Effector CD4-positive, alpha-beta T cell (primary cell): ENCODE measurements at places on chromosomes 12 and 14.

DNA sequence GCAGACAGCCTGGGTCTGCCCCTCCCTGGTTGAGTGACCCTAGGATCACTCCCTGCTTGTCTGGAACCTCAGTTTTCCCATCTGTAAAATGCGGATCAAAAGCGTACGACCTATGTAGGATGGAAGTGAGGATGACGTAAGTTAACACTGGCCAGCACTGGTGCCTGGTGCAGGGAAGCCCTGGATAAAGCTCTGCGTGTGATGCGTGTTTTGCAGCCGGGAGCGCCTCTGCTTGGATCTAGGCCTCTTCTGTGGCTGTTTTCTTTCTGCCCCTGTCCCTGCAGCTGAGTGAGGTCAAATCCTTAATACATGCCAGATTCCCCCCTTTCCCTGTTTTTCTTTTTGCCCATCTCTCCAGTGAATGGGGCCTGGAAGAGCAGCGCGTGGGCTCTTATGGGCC is 201.5 kb downstream of the RBM19 start:
- DNase-seq, result no peak

DNA sequence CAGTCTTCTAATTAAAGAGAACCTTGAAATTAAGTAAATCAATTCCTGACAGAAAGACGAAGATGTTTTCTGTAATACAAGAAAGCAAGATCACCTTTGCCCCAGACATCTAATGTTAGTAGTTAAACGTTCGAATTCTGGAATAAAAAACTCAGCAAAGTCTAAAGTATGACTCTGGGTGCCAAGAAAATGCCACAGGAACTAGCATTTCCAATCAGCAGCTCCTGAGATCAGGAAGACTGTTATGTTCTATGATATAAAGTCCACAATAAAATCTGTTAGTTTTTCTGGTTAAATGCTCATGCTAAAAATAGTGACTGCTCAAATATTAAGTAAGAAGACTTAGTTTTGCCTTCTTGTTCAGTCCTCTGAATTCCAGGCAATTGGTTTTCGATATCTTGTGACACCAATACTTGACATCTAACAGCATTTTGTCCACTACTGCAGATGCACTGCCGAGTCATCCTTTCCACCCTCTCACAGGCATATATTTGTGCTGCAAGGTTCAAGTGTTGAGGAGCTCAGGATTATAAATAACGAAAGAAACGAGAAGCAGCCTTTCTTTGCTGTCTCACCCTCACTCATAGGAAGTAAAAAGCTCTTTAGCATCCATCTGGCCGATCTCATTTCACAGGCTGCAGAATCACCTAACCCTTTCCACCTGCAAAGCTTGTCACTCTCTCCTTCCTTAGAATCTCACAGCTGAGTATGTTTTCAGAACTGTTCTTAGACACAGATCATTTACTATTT is 32.0 kb downstream of the SSH1 start:
- DNase-seq, result no peak

GRCh38 chr14:69859591-69859990 is 19.6 kb upstream of the SMOC1 start:
- no peak for DNase-seq

GRCh38 chr12:14613718-14614117 is 46.0 kb upstream of the PLBD1 start:
- no peak for DNase-seq

DNA sequence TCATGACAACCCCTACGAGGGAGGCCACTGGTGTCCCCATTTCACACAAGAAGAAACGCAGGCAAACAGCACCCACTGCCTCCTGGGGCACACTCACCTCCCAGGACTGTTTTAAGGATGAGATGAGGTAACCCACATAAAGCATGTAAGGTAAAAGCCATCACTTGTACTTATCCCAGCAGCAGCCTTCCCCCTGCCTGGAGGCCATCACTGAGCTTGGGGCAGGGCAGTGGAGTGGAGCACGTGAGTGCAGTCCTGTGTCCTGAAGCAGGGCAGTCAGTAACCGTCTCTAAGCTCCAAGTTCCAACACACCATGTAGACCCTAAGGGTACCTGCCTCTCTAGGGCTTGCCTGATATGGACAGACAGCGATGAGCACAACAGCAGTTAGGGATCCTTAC is 1.7 kb downstream of the POLE start:
- no peak for DNase-seq

DNA sequence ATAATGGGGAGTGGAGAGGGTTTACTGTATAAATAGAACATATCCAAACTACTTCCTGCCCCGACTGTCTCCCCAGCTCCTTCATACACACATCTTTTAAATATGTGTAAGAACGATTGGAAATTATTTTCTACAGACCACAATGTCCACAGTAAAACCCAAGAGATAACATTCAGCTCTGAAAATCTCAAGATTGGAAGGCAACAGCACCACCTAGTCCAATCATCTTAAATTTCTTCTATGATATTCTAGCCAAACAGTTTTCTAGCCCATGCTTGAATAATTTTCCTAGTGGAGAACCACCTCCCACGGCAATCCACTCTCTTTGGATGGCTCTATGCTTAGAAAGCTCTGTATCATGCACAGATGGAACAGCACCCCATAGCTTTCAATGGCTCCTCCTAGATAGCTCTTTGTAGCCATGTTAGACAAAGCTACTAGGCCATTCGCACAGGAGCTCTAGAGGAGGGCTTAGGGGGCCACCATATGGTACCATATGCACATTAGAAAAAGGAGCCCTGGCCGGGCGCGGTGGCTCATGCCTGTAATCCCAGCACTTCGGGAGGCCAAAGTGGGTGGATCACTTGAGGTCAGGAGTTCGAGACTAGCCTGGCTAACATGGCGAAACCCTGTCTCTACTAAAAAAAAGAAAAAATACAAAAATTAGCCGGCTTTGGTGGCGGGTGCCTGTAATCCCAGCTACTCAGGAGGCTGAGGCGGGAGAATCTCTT is 18.1 kb downstream of the VDR start:
- DNase-seq, result no peak

- no peak for DNase-seq
Measured at GRCh38 chr14:30874999-30875787, 834 bp downstream of the COCH start.

DNA sequence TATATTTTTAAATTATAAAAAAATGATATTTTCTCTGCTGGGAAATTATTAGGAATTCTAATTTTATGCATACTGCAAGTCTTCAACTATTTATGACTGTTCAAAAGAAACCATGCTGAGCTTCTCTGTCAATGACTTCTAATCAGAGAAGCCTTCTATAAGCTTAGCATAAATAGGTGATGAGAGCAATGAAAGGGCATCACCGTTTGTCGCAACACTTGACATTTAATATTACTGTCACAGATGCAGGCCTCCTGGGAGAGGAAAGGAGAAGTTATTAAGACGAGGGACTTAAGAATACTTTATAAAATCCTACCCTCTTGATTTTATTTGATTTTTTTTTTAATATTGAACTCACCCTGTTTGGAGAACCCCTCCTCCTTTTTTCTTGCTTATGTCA is 69.8 kb downstream of the CAPZA3 start:
- no peak for DNase-seq

DNA sequence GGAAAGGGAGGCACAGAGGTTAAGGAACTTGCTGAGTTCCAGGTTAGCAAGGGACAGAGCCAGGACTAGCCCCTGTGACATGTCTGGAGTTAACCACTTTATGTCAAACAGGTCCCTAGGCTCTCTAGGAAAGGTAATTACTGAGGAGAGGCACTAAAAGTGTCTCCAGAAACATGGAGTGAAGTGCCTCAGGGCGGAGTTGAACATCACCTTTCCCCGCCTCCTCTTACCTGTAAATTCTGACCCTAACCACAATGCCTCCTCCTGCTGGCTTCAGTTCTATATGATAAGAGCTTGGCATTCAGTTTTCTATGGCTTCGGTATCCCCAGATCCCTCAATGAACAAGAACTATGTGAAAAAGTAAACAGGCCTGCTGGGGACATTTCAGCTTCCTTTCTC is 18.1 kb downstream of the RPH3A start:
- no peak for DNase-seq

DNA sequence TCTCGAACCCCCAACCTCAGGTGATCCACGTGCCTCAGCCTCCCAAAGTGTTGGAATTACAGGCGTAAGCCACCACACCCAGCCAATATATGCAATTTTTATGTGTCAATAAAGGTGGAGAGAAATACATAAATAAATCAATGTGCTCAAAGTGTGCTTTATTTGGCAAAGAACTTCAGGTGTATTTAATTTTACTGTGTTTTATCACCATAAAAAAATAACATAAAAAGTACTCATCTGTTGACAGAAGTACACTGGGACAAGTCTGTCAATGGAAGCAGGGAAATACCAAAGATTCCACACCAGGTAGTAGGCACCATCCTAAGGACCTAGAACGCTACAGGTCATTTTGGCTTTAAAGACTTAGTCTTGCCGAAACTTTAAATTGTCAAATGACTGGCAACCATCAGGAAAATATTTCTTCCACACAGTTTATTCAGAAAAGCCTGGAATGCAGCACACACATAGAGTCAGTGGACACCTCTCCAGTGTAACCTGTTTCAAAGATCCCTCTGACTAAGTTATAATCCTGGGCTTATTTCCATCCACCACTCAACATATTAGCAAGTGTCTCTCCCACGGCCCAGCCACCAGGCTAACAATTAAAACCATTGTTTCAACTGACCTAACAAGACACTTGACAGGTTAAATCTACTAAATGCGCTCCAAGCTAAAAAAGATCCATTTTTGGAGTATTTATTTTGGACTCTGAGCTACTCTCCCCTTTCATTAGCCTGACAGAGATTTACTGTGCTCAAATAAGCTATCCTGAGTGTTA is 4.2 kb downstream of the ERO1A start:
- no peak for DNase-seq

DNA sequence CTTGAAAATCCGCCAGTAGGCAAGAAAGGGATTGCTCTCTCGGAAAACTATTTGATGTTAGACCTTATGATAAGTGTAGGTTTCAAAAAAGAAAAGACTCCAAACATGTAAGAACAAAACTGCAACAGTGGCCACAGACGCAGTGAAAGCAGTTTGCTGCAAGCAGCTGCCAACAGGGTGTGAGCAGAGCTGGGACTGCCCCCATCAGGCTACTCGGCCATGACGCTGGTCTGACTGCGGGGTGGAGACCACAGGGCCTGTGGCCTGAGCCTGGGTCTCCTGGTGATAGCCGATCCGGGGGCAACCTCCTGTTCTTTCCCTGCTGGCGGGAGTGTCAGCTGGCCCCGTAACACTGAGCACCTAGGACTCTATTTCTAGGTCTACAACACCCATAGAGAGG is 63.2 kb downstream of the AMN start:
- DNase-seq, result no peak

- no peak for DNase-seq
Measured at GRCh38 chr14:99578541-99579101, 25.4 kb downstream of the CCDC85C start.

DNA sequence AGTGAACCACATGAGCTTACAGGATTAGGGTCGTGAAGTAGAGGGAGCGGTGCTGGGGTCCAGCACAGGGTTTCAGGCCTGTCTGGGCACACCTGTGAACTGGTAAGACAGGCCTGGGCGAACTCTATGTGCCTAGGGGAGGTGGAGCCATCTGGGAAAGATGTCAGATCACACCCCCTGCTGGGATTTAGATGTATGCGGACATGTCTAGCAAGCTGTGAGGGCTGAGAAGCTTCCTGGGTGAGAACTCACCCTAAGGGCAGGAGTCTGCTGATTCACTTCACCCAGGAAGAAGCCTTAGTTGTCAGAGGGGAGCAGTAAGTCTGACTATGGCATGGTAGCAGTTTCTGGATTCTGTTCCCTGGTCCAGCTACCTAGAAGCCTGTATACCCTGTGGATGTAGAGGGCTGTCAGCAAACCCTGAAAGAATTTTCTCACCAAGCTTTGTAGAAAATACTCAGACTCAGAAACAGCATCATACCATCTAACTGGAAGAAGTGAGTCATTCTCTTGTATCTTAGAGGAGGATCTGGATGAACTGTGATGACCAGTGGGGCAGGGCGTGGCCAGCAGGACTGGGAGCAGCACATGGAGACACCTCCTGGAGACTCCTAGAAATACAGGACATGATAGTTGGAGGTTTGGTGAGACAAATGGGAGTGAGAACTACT is 11.2 kb upstream of the PYGL start:
- DNase-seq, result no peak

DNA sequence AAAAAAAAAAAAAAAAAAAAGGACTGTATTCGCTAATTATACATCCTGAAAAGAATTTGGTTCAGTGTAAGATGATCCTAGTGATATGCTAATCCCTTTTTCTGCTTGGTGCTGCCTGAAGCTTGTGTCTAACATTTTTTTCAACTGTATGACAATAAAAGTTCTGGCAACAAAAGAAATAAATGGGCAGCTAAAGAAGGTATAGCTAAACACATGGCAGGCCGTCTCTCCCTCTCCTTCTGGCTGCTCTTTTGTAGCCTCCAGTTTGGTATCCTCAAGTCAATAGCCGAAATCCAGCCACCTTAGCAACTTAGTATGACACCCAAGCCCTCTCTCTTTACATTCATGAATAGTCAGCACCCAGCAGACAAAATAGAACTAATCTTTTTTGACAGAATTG is 198.3 kb upstream of the OTX2 start:
- no peak for DNase-seq

GRCh38 chr12:130791629-130792028 is 47.4 kb downstream of the STX2 start:
- no peak for DNase-seq

DNA sequence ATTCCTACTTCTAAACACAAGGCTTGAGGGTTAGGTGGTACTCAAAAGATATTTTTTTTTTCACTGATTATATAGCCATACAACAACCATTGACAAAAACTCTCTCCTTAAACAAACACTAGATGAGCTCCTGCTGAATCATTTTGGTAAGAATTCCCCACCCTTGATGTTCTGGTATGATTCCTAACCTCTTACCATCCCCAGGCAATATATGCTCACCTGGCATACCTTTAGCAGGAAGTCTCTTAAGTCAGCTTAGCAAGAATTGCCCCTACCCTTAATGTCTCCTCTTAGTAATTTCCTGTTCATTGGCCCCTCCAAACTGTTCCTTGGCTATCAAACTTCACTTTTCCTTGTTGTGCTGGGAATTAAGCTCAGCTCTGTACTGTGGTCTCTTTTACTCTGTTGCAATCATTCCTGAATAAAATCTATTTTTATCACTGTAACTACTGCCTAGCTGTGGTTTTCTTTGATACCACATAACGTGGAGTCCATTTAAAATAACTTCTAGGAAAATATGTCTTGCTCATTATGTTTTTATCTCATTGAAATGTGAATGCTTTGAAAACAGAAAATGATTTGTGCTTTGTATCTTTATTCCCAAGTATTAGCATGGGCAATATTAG is 712.6 kb downstream of the SLC16A7 start:
- DNase-seq, result no peak

GRCh38 chr14:39266525-39266870 is 32.8 kb downstream of the MIA2 start:
- no peak for DNase-seq

DNA sequence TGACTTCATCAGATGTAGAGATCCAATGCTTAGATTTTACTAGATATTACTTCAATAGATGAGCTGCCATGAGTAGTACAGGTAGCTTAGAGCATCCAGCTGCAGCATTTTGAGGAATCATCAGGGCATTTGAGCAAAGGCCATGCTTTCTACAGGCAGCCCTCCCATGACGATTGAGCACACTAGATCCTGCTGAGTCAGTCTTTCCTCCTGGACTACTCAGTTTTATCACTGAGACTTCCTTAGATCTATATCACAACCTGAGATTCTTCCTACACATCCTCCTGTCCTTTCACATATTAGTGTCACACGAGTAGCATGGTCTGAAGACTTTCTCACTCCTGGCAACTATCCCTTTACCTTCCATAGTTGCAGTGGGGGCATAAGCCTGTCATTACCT is 1401.8 kb downstream of the FSCB start:
- DNase-seq, result no peak
